ENCODE measurements at places on chromosomes 16 and 17.

DNA sequence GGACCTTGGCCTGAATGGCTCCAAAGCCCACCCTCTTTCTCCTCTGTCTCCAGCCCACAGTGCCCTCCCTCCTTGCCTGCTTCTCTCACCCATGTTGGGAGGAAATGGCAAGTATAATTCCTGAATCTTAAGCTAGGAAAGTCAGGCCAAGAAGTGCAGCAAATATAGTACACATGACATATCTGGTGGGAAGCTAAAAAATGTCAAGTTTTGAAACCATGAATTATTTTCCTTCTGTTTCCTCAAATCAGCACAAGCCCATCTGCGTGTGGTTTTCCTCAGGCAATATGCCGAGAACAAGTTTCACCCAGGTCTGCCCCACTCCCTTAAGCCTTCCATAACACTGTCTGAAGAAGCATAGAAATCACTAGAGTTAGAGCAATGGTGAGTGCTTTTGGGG is 502.8 kb upstream of the CDH11 start:
- no peak for DNase-seq

DNA sequence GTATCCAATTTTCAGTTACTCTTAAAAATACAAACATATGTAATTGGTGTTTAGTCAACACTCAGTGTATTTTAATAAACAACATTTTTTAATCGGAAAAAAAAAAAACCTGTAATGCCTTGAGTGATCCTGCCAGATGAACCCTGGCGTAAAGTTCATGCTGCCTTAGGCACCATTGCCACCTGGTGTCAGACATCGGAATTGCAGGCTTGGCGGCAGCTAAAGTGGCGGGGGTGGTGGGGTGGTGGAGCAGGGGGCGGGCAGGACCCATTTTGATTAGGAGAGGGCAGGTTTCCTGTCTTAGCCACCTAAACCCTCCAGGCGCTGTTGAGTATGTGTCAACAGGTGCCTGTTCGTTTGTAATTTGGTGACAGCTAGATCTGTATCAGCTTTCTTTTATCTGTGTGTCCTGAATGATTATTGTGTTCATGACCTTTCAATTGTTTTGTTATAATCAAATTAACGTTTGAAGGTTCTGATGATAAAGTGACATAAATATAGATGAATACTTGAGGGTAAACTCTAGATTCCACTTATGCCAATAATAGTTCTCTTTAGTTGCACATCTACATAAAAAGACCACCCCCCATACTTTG is 588.7 kb downstream of the CDH13 start:
- DNase-seq, result peak; percentile 12

GRCh38 chr16:1327619-1327947 is 5.9 kb upstream of the BAIAP3 start:
- DNase-seq, result no peak

DNA sequence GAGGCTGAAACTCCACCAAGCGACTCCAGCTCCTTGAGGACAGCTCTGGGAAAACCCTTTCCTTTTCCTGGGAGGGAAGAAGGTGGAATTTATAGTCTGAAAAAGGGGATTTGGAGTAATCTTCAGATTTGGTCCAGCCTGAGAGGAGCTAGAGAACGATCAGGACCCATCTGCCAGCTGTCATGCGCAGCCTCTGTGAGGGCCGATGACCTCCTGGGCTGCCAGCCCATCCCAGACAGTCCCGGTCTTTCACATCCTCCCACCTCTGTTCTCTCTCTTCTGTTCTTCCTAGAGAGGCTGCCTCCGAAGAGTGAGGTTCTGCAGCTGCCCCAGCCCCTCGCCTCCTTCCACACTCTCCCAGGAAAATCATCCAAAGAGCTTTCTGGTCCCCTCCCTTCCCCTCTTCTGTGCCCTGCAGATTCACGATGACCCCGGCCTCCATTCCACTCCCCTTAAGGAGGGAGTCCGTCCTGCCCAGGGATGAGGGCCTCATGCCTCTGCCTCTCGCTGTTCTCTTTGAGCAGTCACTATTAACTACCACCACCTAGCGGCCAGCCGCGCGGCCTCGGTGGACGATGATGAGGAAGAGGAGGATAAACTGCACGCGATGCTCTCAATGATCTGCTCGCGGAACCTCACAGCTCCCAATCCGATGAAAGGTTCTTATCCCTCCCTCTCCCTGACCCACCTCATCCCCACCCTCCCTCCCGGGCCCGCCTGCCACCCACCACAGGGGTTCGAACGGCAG is 29.6 kb downstream of the SGSM2 start:
- no peak for DNase-seq

- DNase-seq, result no peak
Measured at GRCh38 chr16:79874391-79874790, 273.9 kb upstream of the MAF start.

- peak; percentile 23 for DNase-seq
Measured at GRCh38 chr17:82603981-82604448, 44.2 kb downstream of the WDR45B start.

DNA sequence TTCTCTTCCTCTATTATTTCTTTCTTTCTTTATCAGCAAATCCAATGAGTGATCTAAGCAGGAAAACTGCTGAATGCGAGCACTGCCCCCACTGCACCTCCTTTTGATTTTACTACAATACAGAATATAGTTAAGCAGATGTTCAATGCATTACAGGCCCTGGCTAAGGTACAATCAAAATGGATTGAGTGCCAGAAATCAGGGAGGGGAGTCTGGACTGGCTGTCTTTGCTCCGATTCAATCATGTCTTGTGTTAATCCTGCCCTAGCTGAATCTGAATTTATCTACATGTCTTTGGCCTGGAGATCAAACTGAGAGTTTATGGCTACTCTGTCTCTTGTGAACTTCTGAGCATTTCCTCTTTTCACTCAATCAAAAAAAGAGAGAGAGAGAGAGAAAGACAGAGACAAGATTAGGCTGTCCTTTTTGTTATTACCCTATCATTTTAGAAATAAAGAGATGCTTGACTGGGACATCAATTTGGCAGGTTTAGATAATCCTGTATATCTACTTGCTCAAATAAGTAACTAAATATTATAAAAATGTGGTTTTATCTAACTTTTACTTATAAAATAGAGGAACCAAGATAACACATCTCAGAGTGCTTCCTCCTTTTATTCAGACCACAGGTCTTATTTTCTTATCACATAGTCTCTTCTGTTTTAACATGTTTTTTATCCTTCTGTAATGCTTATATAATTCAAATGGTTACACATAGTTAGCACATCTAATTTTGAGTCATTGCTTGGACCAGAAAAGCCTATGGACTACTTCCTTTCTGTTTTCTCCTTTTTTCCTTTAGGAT is 656.2 kb downstream of the KCNJ2 start:
- DNase-seq, result no peak

- no peak for DNase-seq
Measured at GRCh38 chr16:13436641-13437412, 483.1 kb upstream of the ERCC4 start.
